ENCODE measurements at places on chromosomes 1 and 21.

DNA sequence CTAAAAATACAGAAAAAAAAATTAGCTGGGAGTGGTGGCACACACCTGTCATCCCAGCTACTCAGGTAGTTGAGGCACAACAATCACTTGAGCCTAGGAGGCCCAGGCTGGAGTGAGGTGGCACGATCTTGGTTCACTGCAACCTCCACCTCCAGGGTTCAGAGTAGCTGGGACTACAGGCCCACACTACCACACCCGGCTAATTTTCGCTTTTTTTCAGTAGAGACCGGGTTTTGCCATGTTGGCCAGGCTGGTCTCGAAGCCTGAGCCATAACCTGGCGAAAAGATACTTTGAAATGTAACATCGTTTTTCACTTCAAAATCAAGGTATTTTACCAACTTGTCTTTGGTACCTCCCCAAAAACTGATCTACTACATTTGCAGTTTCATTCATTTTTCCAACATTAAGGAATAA is 6.1 kb downstream of the GAS5 start:
- DNase-seq = peak; percentile 83

DNA sequence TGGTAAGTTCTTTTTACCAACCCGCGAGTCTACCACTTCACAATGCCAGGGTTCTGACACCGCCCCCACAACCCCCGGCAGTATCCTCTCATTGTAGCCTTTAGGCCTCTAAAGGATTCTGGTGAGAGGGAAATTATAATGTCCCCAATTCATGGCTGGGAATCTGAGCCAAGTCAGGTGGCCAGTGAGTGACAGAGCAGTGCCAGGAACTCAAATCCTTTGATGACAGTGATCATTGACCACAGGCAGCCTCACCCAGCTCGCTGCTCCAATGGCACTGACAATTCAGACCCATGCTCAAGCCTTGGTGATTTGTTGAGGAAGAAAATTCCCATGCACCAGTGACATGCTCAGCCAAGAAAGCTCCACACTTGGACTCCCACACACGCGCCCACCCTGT is 63.4 kb upstream of the CSF1 start:
- DNase-seq = no peak

- no peak for DNase-seq
Observed at GRCh38 chr1:21325731-21326387, 35.6 kb upstream of the ECE1 start.

DNA sequence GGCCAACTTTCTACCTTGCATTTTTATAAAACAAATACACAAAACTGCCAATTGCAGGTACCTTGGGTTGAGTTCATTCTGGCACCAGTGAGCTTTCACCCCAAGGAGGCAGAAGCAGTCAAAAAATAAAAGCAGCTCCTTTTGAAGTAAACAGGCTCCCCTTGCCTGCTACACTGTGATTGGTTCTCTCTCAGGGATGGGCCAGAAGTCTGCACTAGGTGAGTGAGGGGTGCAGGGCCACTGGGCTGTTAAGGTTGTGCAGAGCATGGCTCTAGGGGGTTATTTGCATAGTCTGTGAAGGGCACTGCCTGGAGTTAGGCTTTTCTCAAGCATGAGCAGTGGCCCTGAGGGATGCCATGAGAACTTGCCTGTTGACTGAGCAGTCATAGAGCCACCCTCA is 39.1 kb downstream of the AKNAD1 start:
- no peak for DNase-seq

DNA sequence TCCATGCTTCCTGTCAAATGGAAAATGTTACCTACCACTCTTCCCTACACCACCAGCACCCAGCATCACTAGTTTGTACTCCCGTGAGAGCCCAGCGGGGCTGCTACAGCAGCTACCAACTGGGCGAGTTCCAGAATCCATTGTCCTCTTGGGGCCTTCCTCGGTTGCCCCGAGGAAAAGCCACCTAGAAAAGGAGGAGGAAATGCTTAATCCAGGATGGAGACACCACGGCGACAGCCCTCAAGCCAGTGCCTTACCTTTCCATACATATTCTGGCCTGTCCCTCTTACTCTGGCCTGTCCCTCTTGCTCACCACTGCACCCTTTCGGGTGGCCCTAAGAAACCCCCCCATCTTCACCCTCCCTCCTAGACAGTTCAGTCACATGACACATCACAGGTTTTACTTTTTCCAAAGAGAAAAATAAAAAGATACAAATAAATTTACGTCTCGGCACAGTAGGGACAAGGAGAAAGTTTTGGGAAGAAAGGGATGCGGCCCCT is 478 bp downstream of the RIT1 start:
- DNase-seq = peak; percentile 63

DNA sequence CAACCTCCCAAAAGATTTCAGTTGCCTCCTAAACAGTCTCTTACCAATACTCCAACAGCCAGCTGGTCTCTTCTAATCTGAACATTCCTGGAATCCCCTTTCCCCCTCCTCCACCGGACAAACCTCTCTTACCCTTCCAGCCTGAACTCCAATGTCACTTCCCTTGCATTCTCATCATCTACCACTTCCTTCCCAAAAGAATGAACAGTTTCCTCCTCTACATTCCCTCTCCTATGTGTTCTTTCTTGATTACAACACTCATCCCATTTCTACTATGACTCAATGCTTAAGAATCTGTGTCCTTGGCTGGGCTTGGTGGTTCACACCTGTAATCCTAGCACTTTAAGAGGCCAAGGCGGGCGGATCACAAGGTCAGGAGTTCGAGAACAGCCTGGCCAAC is 417.1 kb downstream of the SETD4 start:
- no peak for DNase-seq

- DNase-seq = no peak
Observed at GRCh38 chr1:156538711-156539440, 33.5 kb downstream of the IQGAP3 start.

- no peak for DNase-seq
Observed at GRCh38 chr1:91724231-91724630, 161.7 kb downstream of the TGFBR3 start.

GRCh38 chr1:36480161-36480560 is 2.6 kb downstream of the CSF3R start:
- no peak for DNase-seq

DNA sequence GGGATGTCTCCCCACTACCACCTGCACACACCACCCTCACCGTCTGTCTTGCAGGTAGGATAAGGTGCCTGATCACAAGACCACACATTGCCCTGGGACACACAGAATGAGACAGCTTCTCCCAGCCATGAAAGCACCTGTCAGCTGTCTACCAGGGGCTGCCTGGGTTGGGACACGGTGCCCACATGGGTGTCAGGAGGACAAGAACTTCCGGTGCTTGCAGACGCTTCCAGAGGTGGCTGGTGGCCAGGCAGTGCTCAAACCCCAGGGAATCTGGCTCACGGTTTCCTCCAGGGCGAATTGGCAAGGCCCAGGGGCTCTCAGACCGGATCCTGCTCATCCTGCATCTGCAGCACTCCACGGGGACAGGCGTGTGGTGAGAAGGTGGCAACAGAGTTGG is 182.6 kb upstream of the ARHGEF16 start:
- no peak for DNase-seq

DNA sequence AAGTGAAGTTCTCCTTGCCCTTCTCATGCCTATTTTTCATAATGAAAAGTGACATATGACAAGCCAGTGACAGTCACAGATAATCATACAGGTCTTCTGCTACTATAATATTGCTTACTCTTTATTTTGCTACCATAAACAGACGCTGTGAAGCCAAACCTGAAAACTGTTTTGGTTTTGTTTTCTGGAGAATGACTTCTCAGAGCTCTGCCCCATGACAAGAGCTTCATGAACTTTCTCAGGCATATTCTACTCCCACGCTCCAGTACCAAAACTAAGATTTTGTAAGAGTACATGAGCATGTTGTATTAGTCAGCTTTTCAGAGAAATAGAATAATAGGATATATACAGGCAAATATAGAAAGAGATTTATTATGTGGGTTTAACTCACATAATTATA is 64.3 kb upstream of the VTCN1 start:
- DNase-seq = no peak

DNA sequence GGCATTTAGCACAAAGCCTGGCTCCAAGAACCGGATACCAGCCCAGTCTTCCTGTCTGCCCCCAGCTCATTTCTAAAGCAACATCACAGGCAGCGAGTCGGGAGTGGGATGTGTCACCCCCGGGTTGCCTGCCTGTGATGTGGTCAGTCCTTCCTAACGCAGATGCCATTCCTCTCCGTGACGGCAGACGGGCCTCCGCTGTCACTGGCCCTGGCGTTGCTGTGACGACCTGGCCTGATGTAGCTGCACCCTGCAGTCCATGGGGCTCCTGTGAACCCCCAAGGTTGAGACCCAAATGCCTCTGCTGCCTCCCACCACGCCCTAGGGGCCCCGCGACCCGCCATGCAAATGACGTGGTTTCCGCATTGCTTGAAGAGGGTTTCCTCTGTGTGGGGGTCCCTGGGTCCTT is 12.3 kb downstream of the TNFRSF1B start:
- peak; percentile 88 for DNase-seq

- no peak for DNase-seq
Observed at GRCh38 chr1:93595266-93595665, 86.4 kb downstream of the BCAR3 start.

- DNase-seq = no peak
Observed at GRCh38 chr1:3525551-3526482, 71.4 kb downstream of the ARHGEF16 start.

GRCh38 chr1:35718492-35719336 is at the start of gene C1orf216:
TSS of gene C1orf216 (minus strand) at chr1:35718884. CDS start at chr1:35716321, 2,563 bp downstream.
- peak; percentile 89 for DNase-seq

DNA sequence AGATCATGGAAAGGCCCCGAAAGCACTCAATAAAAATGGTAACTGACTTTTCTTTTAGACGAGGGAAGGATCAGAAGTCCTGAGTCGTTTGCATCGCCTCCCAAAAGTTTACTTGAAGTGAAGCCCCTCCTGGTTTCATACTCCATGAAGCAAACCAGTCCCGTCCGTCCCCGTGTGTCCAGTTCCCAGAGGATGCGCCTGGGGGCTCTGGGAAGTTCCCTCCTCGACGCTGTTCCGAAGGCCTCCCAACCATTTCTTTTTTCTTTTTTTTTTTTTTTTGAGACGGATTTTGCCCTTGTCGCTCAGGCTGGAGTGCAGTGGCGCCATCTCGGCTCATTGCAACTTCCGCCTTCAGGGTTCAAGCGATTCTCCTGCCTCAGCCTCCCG is 661 bp upstream of the OSCP1 start:
- DNase-seq = no peak

GRCh38 chr1:3116560-3116959 is 47.6 kb downstream of the PRDM16 start:
- no peak for DNase-seq

- no peak for DNase-seq
Observed at GRCh38 chr1:224168859-224169380, 14.1 kb upstream of the DEGS1 start.

DNA sequence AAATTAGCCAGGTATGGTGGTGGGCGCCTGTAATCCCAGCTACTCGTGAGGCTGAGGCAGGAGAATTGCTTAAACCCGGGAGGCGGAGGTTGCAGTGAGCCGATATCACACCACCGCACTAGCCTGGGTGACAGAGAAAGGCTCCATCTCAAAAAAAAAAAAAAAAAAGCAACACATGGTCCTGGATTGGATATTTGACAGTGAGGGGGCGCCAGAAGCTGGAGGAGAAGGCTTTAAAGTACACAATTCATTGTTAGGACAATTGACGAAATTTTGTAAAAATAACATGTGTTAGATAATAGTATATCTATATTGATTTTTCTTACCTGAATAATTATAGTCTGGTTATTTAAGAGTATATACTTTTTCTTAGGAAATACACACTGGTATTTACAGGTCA is 50.2 kb upstream of the USP25 start:
- no peak for DNase-seq

DNA sequence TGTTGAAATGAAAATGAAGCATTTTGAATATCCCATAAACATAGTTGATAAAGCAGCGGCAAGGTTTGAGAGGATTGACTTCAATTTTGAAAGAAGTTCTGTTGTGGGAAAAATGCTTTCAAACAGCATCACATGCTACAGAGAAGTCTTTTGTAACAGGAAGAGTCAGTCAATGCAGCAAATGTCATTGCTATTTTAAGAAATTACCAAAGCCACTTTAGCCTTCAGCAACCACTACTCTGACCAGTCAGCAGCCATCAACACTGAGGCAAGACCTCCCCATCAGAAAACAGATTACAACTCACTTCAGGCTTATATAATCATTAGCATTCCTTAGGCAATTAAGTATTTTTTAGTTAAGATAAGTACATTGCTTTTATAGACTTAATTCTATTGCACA is 33.8 kb upstream of the FCRL3 start:
- no peak for DNase-seq

DNA sequence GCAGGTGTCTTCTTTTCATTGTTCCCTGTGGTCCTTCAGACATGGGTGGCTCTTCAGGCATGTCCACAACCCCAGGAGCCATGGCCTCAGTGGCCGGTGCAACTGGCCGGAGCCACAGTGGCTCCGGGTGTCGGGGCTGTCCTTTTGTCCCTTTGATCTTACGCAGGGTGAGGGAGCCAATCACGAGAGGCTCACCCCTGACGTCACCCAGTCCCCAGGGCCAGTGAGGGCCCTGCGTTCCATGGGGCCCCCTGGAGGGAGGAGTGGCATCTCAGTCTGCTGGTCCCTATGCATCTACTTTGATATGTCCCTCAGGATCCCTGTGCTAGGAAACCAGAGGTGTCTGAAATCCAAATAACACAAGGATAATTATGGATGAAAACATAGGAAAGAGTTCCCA is 29.3 kb downstream of the ZSCAN20 start:
- no peak for DNase-seq

- no peak for DNase-seq
Observed at GRCh38 chr1:110170766-110171733, 20.8 kb downstream of the SLC6A17 start.

GRCh38 chr1:41590331-41590730 is 105.8 kb upstream of the EDN2 start:
- no peak for DNase-seq

- no peak for DNase-seq
Observed at GRCh38 chr1:212926372-212926771, 24.0 kb upstream of the VASH2 start.

DNA sequence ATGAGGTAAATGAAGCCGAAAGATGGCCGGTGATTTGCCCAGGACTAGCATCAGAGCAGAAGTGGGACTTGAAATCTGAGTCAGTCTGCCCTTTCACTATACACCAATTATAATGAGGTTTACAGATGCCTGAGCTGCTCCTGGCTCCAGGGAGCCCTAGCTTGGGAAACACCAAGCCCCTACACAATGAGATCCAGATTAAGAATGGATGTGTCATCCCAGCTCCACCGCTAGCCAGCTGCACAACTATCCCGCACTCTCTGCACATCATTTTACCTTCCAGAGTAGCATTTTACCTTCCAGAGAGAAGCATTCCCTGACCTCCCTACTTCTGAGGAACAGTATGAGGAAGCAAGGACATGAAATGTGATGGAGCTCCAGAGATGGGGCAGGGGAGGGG is 27.0 kb downstream of the SERTAD4 start:
- no peak for DNase-seq

- DNase-seq = no peak
Observed at GRCh38 chr1:7786795-7787194, 2.7 kb downstream of the PER3 start.

- DNase-seq = no peak
Observed at GRCh38 chr21:37342046-37342632, 24.4 kb upstream of the DYRK1A start.

GRCh38 chr1:235882816-235883215 is 16.1 kb upstream of the LYST start:
- DNase-seq = no peak

Measured in activated CD8-positive, alpha-beta memory T cell treated with anti-CD3 and anti-CD28 coated beads, Interleukin-2, amount 50 U/mL, for 48 hours (primary cell).